Kidney tubule cell (primary cell): ENCODE measurements at places on chromosomes 2 and 18.

DNA sequence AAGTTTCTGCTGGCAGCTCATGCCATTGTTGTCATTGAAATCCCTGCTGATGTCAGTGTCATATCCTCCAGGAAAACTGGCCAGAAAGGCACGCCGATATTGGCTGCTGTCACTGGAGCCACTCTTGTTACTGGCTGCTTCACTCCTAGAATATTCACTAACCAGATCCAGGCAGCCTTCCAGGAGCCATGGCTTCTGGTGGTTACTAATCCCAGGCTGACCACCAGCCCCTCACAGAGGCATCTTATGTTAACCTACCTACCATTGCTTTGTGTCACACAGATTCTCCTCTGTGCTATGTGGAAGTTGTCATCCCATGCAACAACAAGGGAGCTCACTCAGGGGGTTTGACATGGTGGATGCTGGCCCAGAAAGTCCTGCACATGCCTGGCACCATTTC, 27.0 kb upstream of the MTX2 start:
- DNase-seq, result no peak

GRCh38 chr18:58076052-58076451, 32.0 kb downstream of the NEDD4L start:
- peak; percentile 26 for DNase-seq

DNA sequence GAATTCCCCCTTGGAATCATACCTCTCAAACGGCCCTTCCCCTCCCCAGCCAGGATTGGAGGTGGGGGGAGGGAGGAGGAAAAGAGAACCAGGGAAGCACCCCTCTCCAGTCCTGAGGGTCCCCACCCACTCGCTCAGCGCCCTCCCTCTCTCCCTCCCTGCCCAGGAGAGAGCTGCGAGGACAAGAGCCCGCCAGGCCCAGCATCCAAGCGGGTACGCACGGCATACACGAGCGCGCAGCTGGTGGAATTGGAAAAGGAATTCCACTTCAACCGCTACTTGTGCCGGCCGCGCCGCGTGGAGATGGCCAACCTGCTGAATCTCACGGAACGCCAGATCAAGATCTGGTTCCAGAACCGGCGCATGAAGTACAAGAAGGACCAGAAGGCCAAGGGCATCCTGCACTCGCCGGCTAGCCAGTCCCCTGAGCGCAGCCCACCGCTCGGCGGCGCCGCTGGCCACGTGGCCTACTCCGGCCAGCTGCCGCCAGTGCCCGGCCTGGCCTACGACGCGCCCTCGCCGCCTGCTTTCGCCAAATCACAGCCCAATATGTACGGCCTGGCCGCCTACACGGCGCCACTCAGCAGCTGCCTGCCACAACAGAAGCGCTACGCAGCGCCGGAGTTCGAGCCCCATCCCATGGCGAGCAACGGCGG, 14.4 kb downstream of the HOXD3 start:
- peak; percentile 49 for DNase-seq

DNA sequence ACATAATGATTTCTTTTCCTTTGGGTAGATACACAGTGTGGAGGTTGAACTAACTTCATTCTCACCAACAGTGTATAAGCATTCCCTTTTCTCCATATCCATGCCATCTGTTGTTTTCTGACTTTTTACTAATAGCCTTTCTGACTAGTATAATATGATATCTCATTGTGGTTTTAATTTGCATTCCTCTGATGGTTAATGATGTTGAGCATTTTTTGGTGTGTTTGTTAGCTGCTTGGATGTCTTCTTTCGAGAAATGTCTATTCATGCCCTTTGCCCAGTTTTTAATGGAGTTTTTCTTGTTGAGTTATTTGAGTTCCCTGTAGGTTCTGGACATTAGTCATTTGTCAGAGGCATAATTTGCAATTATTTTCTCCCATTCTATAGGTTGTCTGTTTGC, 59.8 kb downstream of the MARCHF4 start:
- no peak for DNase-seq

DNA sequence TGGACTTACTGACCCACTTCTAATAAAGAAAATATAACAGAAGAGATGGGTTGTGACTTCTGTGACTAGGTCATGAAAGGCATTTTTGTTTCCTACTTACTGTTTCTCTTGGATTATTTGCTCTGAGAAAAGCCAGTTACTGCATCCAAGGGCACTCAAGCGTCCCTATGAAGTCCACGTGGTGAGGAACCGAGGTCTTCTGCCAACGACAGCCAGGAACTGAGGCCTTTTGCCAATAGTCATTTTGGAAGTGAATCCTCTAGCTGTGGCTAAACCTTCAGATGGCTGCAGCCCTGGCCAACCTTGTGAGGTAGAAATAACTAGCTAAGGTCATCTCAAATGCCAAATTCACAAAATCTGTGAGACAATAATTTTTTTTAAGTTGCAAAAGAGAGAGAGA, 449.8 kb upstream of the RGPD4 start:
- peak; percentile 8 for DNase-seq

- DNase-seq, result peak; percentile 70
Measured at GRCh38 chr2:216911886-216912285, 52.0 kb upstream of the TNP1 start.

DNA sequence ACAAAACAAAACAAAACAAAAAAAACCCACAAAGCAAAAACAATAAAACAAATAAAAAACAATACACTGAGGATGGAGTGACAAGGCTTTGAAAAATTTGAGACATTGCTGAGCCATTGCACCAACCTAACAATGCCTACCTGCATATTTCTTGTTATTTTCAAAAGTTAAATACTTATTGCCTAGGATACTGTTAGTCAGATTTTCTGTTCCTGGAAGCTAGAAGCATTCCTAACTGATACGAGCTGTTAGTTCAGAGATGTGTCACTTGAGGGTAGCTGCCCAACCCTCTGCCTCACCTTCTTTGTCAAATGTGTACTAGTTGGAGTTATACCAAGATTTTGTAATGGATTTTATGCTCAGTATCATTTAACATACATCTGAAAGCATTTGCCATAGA, 187.2 kb downstream of the TXNL1 start:
- peak; percentile 65 for DNase-seq

GRCh38 chr2:106098081-106098480, 96.0 kb downstream of the UXS1 start:
- no peak for DNase-seq

GRCh38 chr2:199973703-199974102, 18.3 kb downstream of the MAIP1 start:
- DNase-seq, result peak; percentile 62

- peak; percentile 49 for DNase-seq
Measured at GRCh38 chr2:230762317-230762896, 49.8 kb downstream of the CAB39 start.

- DNase-seq, result peak; percentile 78
Measured at GRCh38 chr2:130391058-130391871, 35.4 kb downstream of the PTPN18 start.

- DNase-seq, result no peak
Measured at GRCh38 chr2:118119761-118120400, 31.6 kb downstream of the INSIG2 start.

DNA sequence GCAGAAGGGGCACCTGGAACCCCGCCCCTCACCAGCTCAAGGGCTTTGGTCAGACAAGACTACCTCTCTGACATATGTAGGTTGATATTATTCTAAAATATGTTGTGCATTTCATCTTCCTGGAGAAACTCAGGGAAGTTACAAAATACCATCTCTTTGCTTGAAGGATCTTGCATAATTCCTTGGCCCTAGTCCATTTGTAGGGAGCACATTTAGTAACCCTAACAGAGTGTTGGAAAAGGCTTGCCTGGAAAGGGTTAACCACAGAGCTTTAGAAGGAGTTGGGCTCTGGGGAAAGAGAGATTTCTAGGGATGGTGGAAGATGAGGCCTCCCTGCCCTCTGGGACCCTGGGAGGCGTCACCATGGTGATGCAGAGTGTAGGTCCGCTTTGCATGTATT, 143.0 kb upstream of the SLC1A4 start:
- no peak for DNase-seq

DNA sequence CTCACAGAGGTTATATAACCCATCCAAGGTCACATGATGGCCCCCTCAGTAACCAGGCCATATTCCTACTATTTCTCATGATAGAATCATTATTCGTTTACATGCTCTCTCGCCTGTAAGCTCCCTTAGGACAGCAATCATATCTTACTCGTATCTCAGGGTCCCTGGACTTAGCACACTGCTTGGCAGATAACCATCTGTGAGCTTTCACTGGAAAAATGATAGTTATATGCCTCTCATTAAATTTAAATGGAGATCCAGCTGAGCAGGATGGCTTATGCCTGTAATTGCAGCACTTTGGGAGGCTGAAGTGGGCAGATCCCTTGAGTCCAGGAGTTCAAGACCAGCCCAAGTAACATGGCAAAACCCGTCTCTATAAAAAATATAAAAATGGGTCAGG, 21.9 kb downstream of the KIF3C start:
- DNase-seq, result no peak
